ENCODE measurements at places on chromosomes 11 and 22.

GRCh38 chr11:93783765-93784144 lies 327 bp upstream of the MED17 start:
- DNase-seq = no peak

DNA sequence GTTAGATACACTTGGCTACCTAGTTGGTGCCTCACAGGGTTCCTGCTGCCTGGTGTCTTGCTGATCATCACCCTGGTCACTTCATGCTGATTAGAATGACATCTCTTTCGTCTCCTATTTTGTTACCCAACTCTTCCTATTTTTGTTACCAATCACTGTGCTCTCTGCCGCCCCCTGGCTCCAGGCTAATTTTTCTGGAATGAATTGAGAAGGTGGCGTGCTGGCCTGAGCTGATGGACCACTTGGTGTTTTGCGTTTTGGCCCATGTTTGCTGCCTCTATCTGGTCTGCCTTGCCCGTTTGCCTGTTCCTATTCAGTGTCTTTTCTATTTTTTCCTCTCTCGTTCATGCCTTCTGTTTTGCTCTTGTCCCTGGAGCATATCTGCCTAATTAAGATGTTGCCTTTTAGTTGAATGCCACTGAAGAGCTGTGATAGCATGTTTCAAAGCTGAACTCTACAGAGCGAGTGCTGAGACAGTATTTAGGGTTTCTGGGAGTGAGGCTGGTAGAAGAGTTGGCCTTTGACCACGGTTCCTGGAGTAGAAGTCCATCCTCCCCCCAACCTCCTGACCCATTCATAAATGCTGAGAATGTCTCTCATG lies 5.9 kb upstream of the ATF4 start:
- DNase-seq = no peak

- DNase-seq = no peak
Observed at GRCh38 chr11:71204294-71204693, 48.1 kb downstream of the SHANK2 start.

DNA sequence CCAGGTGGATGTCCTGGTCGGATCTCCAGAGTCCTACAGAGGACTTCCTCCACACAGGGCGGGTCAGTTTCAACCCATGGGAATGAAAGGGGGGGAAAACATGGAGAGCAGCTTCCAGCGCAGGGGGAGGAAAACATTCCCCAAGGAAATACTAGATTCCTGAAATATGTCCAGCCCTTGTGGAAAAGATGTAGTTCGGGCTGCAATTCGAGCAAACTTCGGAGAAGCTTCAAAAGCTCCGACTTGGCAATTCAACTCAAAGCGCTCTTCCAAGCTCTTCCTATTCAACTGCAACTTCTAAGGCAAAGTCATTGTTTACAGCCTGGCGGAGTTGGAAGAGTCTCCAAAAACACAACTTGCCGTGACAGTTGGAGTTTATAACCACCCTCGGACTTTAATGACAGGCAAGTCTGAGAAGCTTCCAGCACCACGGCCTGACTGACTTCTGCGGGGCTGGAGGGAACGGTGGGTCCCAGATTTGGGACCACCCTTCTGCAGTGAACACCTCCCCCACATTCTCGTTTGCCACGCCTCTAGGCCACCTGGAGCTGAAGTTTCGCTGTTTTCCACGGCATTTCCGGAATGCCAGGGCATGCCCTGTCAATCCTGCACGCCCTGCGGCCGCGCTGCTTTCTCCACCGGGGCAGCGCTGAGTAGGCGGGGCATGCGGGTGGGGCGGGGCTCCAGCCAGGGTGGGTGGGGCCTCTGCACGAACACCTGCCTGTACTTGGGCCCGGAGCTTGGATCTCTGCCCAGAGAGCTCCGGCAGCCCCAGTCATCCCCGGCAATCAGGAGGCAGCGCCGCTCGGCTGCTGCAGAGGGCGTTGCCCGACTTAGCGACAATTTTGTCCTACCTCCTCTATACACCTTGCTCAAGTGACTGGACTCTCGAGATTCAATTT lies 49.0 kb upstream of the BIRC3 start:
- peak; percentile 64 for DNase-seq

DNA sequence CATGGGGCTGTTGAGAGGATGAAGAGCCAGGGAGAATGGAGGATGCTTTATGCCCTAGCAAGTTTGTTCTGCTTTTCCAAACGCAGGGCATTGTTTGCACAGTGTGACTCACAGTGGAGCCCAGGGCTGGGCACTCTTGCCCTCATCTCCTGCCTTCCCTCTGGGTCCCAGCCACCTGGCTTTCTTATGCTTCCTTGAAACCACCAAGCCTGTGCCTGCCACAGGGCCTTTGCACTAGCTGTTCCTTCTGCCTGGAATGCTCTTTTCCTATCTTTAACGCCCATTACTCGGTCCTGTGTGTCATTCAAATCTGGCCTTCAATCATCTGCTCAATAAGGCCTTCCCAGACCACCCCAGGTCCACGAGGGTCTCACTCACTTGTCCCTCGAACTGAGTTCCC lies 46.9 kb upstream of the RFPL3 start:
- DNase-seq = no peak

- no peak for DNase-seq
Observed at GRCh38 chr11:67057205-67057672, 592 bp downstream of the RHOD start.

Data from neuronal stem cell (in vitro differentiated cells).